Liver (tissue), 10 donors: ENCODE measurements at places on chromosomes 12 and 14. TPM values are rescaled to one million over a fixed set of nuclear protein-coding genes. Genes with fewer than 3 reads are reported as not detected.

KLHL33 gene
- 0.23 TPM for total RNA-seq

DNA sequence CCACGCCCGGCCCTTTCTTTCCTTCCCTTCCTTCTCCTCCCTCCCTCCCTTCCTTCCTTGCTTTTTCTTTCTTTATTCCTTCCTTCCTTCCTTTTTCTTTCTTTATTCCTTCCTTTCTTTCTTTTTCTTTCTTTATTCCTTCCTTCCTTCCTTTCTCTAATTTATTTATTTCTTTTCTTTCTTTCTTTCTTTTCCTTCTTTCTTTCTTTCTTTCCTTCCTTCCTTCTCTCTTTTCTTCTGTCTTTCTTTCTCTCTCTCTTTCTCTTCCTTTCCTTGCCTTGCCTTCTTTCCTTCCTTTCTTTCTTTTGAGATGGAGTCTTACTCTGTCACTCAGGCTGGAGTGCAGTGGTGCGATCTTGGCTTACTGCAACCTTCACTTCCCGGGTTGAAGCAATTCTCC is 15.9 kb downstream of the CCDC177 start:
- DNase-seq = no peak

DNA sequence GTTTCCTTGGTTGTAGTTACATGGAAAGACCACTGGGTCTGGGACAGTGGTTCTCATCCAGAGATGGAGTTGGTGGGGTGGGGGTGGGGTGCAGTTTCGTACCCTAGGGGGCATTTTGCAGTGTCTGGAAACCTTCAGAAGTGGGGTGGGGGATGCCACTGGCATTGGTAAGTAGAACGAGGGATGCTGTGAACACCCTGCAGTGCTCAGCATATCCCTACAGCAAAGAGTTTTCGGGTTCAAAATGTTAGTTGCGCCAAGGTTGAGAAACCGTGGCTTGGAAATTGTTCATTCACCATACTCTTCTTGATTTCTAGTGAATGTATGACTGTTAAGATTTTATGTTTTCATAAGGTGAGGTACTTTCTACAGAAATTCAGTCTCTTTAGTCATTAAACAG is 28.7 kb downstream of the TRAF3 start:
- DNase-seq = no peak

DNA sequence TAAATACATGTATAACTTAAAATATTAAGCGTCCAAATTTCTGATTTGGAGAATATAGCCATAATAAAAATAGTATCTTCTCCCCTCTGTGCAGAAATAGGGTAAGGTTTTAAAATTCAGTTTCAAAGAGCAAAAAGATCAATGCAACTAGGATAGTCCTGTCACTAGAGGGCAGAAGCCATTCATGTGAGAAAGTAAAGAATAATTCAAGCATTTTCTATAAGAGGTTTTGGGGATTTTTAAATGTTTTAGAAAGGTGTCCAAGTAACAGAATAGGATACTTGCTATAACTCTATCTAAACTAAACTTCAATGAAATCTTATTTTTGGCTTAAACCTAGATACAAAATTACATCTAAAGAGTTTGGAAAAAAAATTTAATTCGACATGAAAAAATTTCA is 50.3 kb downstream of the ADAMTS20 start:
- DNase-seq = no peak

GRCh38 chr12:93287149-93287548 is 90.6 kb upstream of the NUDT4 start:
- no peak for DNase-seq

DNA sequence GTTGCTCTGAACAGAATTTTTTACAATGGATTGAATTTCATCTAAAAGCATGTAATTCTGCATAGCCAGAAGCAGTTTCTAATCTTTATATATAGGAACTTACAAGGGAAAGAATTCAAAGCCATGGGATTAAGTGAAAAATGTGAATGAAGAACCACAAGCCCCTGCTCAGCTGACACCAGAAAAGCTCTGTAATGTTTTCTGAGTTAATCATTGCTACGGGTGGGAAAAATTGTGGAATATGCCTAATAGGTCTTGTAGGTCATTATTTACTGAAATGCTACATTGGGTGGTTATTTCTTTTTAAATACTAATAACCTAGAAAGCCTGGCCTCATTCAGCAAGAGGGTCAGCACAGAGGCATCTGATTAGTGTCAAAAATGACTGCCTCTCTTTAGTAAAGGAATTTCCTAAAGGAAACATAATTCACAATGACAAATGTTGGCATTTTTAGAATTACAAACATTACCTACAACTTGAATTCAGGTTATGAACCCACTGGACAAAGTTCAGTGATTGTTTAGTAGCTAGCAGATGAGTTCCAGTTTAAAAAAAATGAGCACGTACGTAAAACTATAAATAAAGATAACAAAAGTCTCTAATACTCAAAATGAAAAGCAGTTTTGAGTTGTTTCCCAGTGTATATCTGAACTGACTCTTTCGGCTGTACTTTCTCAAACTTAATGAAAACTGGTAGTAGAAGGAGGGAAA is 75.3 kb downstream of the BMP4 start:
- no peak for DNase-seq

GRCh38 chr14:39181026-39181692 is 6.1 kb downstream of the PNN start:
- DNase-seq = no peak

DNA sequence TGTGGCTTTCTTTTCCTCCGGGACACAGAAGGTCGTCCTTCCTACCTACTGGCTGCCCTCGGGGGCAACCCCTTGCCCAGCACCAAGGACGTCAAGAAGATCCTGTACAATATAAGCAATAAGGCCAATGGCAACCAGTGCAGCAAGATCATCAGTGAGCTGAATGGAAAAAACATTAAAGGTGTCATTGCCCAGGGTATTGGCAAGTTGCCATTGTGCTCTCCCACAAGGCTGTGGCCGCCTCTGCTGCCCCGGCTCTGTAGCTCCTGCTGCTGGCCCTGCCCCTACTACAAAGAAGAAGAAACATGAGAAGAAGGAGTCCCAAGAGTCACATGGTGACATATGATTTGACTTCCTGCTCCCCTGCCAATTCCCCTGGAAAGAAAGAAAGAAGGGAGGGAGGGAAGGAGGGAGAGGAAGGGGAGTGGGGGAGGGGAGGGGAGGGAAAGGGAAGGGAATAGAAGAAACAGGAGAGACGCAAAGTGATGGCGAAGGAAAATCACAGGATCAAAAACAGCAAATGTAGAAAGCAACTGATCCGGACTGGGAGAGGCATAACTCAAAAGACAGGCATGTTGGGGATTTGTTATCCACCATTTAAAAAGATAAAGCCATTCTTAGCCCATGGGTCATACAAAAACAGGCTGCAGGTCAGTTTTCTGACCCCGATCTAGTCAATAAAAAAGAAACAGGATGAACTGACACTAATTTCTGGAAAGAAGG is 61.3 kb upstream of the RESF1 start:
- DNase-seq = no peak

GRCh38 chr14:94573475-94574277 is 7.5 kb upstream of the SERPINA5 start:
- no peak for DNase-seq

DNA sequence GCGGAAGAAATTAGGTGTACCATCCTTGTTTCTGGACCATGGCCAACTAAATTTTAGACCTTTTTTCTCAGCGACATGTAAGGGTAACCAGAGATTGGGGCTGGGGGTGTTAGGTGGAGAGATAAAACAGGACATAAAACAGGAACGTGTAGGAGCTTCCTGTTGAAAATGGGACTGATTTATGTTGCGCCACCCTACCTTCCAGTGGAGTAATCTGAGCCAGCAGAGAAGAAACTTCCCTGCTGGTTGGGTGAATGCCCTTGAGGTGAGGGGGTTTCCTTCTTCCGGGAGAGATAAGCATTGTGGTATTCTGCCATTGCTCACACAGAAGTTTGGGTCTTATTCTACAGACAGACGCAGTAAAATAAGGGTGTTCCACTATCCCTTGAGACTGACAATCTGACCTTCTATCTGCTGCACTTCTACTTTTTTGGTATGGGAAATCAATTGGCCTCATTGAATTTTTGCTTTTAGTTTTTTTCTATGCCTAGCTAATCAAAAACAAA is 417.6 kb downstream of the PCNX1 start:
- DNase-seq = no peak

GRCh38 chr14:101739446-101740141 is 21.9 kb upstream of the PPP2R5C start:
- no peak for DNase-seq

DNA sequence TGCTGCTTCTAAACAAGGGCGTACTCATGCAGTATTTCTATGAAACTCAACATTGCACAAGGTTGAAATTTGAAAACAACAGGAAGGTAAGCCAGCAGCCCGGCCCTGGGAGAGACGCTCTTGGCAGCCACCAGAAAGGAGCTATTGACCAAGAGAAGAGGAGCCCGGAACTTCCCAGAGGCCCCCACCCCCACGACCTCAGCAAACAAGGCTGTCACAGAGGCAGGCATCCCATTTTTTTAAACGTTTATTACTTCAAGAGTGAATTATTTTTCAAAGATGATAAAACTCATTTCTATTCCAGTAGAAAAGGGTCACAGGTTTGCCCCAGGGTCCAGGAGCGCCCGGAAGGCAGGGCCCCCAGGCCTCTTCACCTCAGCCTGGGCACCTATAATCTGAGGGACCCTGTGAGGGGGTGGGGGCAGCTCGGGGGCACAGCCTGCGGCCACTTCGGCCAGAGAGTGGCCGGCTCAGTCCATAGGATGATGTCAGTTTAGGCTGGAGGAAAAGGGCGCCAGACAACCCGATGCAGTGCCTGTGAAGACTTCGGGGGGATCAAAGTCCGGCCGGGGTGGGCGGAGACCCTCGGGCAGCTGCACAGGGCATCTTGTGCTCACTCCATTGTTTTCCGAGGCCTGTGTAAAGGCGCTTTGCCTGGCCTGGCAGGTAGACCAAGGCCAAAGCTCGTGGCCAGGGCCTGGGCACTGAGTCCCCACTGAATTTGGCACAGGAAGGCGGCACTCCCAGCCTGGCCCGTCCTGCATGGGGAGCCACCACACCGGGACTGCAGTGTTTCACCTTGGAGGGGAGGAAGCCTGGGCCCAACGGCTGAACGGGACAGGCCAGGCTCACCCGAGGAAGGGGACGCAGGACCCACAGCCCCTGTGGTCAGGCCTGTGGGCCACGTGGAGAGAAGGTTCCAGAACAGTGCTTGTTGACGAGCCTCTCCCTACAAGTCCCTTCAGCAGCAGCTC is 86.0 kb downstream of the SCARB1 start:
- DNase-seq = no peak

- DNase-seq = no peak
Measured at GRCh38 chr14:73909681-73910080, 23.0 kb downstream of the ZNF410 start.

DNA sequence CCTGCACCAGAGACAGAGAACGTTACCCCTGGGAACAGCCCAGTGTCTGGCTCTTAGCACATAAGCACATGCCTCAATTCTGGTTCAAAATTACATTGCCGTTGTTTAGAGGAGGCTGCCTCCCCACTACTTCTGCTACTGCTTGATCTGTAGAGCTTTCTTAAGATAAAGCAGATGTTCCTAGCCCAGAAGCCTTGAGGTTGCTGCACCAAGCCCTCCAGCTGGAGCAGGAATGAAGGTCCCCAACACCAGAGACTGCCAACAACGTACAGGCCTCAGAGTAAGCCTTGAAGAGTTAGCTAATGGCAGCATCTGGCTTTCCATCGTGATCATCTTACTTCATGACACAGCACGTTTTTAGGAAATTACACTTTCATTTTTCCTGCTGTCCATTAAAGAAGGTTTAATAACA is 34.7 kb upstream of the AMIGO2 start:
- DNase-seq = no peak

DNA sequence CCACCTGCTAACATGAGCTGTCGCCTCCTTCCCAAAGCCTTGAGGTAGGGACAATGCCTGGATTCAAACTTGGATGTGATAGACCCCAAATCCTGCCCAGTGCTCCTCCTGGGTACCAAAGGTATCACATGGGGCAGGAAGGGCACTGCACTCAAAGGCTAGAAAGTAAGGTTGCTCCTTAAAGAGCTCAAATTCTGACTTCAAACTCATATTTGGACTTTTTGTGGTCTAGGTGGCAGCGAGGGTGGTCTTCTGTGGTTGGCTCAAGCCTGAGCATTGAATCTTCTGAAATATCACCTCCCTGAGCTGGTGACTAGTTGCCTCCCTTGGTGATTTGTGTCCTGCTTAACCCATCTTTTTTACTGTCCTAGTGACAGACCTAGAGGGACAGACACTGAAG is 8.3 kb upstream of the RNASE4 start:
- DNase-seq = no peak

- no peak for DNase-seq
Measured at GRCh38 chr12:99049774-99050173, 404.7 kb downstream of the APAF1 start.

GRCh38 chr14:45120096-45120495 is 14.2 kb downstream of the FKBP3 start:
- no peak for DNase-seq

DNA sequence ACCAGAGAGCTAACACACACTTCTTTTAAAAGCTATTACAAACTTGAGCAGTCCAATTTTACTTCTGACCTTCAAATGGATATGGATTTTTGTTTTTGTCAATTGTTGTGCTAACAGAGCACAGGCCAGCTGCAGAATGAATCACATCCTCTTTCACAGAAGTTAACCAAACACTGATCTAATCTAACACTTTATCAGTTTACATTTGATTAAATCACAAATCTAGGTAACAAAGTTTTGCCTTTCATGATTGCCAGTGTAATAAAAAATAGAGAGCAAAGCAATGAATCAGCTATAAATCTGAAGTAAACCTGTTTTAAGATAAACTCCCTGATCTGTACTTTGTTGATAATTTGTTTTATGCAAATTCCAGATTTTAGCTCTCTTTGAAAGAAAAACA is 273.1 kb upstream of the RGS6 start:
- DNase-seq = no peak

DNA sequence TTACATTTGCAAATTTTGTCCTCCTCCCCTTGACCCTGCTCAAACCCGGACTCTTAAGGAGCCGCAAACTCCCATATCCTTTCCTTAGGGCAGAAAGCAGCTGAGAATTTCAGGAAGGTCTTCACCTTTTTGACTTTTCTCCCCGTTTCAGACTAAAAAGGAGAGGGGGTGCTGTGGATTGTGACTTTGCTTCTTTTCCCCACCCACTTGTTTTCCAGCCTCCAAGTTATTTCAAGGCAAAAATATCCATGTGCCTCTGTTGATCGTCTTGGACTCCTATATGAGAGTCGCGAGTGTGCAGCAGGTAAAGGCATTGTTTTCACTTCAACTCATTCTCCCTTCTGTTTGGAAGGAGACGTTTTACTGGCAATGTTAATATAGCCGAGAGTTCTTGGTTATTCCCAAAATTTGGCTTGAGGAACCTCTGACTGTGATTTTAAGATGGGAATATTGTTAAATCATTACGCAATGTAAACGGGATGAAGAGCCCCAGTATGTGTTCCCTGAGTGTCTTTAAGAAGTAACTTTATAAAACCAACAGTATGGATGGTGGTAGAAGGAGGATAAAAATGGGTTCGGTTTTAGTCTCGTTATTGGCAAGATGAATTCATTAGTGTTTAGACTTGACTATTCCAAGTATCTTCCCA is 663 bp downstream of the LRRK2 start:
- DNase-seq = no peak

EXOC3L4 gene
- total RNA-seq = 77.8 TPM

KERA gene
- total RNA-seq = not detected

- no peak for DNase-seq
Measured at GRCh38 chr14:24135584-24135833, 485 bp upstream of the PSME1 start.
